ENCODE measurements at places on chromosomes 16 and 17.

- DNase-seq = no peak
These were observed 22.4 kb upstream of the RMI2 start for GRCh38 chr16:11322823-11323222.

DNA sequence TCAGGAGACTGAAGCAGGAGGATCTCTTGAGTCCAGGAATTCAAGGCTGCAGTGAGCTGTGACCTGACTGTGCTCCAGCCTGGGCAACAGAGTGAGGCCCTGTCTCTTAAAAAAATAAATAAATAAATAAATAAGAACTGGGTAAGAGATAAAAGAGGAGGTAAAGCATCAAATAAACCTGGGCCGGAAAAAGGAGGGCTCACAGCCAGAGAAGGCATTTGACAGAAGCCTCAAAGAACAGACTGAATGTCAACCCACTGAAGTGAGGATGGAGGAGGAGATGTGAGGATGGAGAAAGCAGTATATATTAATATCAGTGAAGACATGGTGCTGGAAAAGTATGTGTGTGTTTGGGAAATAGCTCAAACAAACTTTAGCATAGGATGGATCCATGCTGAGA is 6.1 kb downstream of the NOG start:
- DNase-seq = no peak

DNA sequence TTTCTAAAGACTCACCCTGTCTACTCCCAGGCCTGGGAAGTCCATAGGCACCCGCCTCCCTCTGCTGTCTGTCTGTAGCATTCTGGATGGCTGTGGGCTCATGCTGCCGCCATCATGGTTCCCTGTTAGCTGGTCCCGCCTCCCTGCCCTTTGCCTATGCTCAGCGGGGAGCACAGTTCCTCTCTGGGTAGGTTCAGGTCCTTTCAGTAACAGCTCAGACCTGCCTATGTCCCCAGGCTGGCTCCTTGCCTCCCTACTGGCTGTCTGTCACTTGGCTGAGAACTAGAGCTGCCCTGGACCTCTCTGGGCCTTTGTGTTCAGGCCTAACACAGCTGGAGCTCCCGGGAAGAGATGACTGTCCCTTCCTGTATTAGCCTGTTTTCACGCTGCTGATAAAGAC is 317.9 kb downstream of the SNX29 start:
- DNase-seq = no peak

DNA sequence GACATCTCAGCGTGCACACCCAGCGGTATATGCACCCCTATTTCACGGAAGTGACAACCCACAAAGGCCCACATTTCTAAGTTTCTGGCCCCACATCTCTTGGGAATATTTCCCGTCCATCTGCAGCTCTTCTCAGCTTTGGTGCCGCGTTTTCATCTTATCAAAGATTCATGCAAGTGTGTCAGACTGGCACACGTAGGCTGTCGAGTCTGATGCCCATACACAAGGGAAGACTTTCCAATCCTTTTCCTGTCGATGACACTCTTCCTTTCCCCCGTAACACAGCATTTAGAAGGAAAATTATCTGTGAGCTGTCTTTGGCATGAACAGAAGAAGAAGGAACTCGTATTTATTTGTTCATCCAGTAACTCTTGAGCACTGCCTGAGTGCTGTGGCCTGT is 83.0 kb downstream of the SHISA6 start:
- DNase-seq = no peak

- no peak for DNase-seq
These were observed 550 bp upstream of the RNF213 start for GRCh38 chr17:80260069-80260535.
